T-helper 1 cell (primary cell): ENCODE measurements at places on chromosomes 11 and 22.
A peak's percentile ranks its signal among the peaks of the same experiment; 100 is the strongest.

- DNase-seq: no peak
Measured at GRCh38 chr11:11119917-11120316, 233.1 kb downstream of the CSNK2A3 start.

DNA sequence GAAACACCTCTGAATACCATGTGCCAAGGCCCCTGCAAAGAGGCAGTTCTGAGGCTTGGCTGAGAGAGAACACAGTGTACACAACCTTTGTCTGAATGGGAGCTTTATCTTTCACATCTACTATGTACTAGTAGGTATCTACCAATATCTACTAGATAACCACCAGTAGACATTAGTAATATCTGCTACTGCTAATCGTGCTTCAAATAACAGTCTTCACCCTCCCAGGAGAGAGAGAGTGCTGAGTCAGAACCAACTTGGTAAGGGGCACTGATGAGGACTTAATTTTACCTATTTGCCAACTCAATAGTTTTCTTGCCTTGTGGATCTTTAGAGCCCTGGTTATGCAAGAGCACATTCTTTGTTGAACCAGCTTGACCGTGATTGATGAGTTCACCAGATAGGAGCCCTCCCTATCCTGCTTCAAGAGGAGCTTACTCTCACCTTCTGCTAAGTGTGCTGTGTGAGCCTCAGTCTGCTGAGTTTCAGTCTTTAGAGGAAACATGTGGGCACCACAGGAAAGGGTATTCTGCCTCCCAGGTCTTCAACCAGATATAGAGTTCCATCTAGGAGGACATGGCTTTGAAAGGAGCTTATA lies 967.5 kb downstream of the NTM start:
- no peak for DNase-seq

DNA sequence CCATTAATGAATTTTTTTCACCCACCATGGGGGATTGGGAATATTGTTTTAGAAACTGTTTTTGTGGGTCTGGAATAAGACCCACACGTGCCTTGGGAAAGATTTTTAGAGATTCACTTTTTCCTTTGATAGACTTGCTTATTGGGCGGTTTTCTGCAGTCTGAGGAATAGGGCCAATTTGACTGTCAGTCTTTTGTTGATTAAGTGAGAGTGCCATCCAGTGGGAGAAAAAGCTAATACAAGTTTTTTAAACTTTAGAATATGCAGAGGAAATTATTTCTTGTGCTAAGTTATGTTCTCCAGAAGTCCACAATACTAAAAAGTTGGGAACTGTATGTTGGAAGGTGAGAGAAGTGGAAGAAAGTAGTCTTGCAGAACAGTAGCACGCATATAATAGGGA lies 56.1 kb downstream of the PRMT3 start:
- DNase-seq: peak; percentile 13

DNA sequence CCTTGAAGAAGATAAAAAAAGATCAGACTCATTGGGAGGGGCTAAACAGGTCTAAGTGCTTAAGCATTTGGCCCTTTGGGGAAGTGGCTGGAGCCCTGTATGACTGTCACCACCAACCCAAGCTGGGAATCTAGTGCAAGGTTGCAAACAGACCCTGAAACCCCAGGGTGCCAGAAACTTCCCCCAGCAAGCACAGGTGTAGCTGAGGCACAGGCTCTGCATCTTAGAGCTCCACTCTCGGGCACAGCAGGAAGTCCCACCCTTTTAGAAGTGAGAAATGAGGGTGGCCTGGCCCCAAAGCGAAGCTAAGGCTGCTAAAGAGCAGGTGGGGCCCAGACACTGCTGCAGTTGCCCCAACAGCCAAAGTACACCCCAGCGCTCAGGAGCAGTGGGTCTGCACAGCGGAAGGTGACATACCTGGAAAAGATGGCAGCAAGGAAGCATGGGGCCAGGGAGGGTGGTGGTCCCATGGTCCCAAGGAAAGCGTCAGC lies 5.8 kb upstream of the KDM2A start:
- no peak for DNase-seq

- no peak for DNase-seq
Measured at GRCh38 chr11:76787271-76787670, 4.1 kb downstream of the TSKU start.

DNA sequence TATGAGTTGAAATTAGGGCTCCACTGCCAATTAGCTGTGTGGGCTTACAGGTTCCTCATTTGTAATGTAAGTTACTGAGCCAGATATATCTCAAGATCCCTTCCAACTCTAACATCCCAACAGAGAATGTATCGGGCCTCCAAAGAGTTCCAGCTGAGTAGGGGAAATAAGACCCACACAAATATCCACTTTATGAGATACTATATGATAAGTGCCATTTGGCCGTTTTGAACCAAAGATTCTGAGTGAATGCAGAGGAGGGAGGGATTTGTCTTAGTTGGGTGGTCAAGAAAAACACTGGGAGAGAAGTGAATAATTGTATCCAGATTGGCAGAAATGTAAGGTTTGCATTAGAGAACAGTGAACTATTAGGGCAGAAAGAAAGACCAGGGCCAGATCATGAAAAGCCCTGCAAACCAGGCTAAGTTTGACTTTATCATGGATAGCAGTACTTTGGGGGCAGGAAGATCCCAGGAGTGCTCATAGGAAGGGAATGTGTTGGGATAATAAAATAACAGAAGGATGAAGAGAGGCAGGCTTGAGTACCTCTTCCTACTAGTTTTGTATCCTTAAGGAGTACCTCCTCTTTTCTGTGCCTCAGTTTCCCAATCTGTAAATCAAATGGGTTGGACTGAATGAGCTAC lies 63.9 kb downstream of the RPL27A start:
- no peak for DNase-seq

- DNase-seq: no peak
Measured at GRCh38 chr22:25758316-25758715, 16.3 kb downstream of the MYO18B start.

DNA sequence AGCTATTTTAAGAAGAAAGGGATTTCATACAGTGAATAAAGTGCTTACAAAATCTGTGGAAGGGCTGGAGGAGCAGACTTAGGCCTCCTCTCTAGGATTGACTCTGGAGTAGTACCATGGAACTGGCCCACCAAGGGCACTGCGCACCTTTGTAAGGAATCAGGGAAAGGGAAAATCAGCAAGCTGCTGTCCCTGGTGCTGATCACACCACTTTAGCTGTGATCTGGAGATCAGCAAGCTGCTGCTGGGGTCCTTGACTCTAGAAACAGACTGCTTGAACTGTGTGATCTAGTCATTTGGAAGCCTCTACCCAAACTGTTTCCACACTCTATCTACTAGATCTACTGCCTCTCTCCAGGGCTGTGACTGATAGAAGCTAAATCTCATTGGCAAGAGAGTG lies 18.4 kb upstream of the TECTA start:
- no peak for DNase-seq

DNA sequence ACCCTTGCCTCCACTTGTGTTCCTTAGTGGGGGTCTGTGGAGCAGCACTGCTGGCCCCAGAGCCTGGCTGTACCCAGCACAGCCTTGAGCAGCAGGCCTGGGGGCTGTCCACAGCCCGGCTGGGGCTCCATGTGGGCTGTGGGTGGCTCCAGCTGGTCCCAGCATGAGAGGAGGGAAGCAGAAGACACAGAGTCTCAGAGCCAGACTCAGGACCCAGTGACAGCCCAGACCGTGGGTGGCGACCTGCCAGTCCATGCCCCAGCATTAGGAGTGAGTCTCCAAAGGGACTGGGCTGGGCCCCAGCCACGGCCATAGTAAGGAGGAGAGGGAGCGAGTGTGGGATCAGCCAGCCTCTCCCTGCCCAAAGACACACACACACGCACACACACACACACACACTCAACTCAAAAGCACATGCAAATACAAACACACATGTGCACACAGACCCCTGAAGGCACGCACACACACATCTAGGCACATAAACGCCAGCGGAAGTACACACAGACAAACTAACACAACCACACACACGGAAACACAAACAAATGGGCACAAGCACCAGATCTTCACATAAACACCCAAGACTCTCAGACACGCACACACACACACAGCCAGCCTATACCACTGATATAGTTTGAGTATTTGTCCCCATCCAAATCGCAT lies 16.7 kb upstream of the LRRC10B start:
- no peak for DNase-seq

- DNase-seq: no peak
Measured at GRCh38 chr11:85809863-85810262, 1.1 kb downstream of the SYTL2 start.

GRCh38 chr11:1087279-1087960 lies 12.7 kb downstream of the MUC2 start:
- no peak for DNase-seq

- DNase-seq: no peak
Measured at GRCh38 chr11:59144096-59144495, 1.4 kb downstream of the FAM111A start.

- DNase-seq: no peak
Measured at GRCh38 chr11:104852811-104853210, 45.4 kb downstream of the CASP12 start.

DNA sequence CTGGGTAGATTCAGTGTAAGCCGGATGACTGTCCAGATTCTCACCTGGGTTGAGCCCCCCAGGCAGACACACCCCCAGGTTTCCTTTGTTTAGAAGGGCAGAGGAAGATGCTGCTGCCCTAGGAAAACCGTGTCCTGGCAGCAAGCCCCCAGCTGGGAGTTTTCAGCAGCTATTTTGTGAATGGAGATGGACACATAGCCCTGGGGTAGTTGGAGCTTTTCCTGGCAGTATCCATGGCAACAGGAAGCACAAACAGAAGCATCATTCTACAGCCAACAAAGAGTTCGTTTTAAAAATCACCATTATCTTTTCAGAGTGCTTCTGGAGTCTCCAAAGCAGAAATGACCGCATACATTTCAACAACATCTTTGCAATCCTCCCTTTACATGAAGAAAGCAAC lies 245.5 kb downstream of the BRD1 start:
- DNase-seq: no peak

DNA sequence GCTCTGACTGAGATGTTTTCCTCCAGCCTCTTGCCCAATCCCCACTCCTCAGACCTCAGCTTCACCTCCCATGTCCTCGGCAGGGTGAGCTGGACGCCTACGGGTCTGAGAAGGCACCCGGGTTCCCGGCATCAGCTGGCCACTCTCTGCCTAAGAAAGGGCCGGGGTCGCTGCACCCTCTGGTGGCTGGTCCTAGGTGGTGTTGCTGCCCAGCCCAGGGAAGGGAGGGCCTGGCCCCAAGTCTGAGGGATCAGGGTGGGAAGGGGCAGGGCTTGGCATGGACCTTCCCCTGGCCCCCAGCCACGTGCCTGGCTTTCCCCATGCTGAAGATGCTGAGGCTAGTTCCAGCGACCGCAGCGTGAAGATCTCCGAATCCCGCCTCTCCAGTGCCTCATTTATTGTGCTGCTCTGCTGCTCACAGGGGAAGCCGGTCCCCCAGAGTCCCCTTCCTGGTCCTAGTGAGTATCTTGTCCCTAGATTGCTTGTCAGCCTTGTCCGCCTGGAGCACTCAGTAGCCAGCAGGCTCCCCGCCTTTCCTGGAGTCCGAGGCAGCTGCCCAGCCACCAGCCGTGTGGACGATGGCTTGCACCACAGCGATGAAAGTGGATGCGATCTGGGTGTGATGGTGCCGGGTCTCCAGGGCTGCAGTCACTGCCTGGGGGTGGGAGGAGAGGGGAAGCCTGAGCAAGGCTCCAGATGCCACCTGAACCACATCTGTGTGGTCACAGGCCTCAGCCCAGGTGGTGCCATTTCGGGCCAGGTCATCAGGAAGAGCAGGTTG lies 2.9 kb upstream of the GGT5 start:
- DNase-seq: peak; percentile 44

- no peak for DNase-seq
Measured at GRCh38 chr11:116533186-116533825, 239.5 kb downstream of the BUD13 start.

DNA sequence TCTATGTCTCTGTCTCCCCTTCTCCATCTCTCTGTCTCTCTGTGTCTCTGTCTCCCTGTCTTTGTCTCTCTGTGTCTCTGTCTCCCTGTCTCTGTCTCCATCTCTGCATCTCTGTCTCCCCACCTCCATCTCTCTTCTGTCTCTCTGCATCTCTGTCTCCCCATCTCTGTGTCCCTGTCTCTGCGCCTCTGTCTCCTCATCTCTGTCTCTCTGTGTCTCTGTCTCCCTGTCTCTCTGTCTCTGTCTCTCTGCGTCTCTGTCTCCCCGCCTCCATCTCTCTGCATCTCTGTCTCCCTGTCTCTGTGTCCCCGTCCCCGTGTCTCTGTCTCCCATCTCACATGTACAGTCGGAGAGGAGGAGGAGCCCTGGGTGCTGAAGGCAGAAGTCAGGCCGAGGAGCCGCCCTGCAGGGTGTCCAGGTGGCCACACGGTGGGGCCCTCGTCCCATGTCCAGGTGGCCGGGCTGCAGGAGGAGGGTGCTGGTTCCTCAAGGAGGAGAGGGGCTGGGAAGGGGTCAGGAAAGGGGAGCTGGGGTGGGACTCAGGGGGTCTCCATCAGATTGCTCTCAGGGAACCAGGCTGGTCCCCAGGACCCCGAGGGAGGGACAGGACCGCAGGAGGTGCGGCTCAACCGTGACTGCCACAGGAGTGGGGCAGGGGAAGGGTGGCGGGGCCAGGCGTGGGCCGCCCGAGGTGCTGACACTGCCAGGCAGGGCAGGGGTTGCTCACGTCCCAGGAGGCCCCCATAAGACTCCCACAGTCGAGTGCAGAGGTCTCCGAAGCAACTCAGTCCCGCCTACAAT lies 25.6 kb upstream of the TH start:
- DNase-seq: peak; percentile 46

DNA sequence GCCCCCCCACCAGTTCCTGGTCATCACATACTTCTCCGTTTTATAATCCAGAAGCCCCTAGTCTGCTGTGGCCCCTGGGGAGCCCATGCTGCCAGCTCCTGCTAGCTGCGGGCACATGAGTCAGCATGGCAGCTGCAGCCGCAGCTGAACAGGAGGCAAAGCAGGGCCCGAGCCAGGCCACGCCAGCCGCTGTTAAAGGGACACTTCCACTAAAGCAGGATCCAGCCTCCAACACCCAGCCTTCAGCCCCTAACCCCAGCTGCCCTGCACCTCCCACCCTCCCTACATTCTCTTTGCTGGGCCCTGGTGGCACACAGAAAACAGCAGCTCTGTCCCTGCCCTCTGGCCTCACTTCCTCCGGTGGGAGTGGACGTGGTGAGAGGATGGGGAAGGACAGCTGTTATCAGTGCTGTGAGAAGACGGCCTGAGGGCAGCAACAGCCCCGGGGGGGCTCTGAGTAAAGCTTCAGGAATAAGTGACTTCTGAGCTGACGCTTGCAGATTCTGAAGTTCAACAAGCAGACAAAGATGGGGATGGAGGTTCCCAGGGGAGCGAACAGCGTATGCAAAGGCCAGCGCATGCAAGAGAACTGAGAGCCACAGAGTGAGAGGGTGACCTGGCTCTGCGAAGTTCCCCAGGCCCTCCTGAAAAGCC lies 688 bp upstream of the LRRC74B start:
- DNase-seq: no peak

- no peak for DNase-seq
Measured at GRCh38 chr22:19527321-19527721, 3.1 kb upstream of the CLDN5 start.

DNA sequence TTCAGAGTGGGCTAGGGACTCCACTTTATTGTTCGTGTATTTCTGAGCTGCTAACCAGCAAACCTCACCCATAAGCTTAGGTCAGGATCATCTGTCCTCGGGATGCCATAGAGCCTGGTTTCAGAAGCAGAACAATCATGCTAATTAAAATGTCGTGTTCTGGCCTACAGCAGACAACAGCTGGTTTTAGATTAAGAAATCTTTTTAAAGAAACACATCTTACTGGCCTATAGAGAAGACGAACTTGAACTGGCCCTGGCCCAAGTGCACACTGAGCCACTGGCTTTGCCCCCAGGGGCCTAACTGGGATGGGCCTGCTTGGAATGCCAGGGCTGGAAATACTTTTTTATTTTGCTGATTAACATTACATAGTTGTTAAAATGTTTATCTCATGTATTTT lies 63.2 kb downstream of the ALX4 start:
- DNase-seq: no peak
